ENCODE measurements at places on chromosomes 3 and 15.
A peak's percentile ranks its signal among the peaks of the same experiment; 100 is the strongest.

GRCh38 chr3:188124184-188124583 is 29.8 kb upstream of the LPP start:
- DNase-seq: no peak

DNA sequence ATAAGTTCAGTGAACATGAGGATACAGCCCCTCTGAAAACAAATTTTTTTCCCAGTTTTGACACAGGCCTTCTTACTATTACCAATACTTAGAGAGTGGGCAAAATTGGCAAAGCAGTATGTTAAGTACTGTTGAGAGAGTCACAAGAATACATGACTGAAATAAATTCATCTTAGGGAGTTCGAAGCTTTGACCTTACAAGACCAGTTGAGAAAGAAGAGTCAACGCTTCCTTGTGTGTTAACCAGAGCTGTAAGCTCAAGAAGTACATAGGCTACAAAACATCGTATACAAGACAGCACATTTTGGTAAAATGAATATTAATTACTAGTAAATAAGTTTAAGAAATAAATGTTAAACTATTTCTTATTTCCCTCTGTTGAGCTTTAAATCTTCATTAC is 164.4 kb upstream of the RORA start:
- DNase-seq: no peak

GRCh38 chr15:59290295-59291212 is 82.1 kb downstream of the MYO1E start:
- DNase-seq: no peak

DNA sequence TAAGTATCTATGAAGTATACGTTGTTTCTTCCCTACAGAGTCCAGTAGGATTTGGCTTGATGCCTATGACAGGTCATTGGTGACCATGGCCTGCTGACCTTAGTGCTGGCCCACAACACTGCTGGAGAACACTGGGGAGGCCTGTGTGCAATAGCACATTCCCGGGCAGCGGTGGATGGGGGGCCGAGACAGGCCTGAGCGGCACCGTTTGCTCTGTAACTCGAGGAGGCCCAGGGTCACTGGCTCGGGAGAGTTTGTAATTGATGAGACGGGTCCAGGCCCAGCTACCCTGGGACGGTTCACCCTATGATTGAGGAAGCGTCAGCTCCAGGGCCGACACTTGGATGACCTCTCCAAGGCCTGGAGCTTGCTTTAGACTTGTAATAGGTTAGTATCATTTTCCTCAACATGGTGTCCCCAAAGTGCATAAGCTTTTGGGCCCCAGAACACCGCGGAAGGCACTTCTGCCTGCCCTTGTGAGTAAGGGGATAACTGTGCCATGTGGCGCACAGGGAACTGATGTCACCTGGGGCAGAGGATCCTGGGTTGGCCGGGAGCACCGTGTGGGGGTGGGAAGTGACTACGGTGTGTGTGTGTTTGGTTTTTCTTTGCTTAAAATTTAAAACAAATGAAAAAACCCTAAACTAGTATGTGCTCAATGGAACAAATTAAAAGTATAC is 12.0 kb downstream of the TRPM1 start:
- no peak for DNase-seq

- DNase-seq: no peak
Observed at GRCh38 chr3:21390856-21391255, 360.2 kb downstream of the ZNF385D start.

GRCh38 chr3:135199137-135199536 is 404.1 kb downstream of the EPHB1 start:
- DNase-seq: no peak

GRCh38 chr3:119225121-119225520 is 15.6 kb downstream of the B4GALT4 start:
- no peak for DNase-seq

GRCh38 chr3:42537350-42537749 is 34.9 kb downstream of the VIPR1 start:
- no peak for DNase-seq

DNA sequence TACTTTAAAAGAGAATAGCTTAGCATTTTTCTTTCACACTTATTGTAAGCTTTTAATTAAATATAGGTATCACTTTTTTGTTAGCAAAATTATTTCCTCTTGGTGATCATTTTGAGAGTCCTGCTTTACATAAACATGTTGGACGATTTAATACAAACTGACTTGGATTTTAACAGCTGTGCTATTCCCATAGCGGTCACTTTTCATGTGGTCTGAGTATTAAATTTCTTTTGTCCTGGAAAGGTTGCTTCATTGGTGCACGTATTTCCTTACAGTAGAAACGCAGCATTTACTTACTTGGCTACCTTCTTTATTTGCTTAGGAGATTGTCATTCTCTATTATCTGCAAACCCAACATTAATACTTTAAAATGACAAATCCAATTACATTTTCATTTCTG is 109.4 kb downstream of the ATG7 start:
- no peak for DNase-seq

- DNase-seq: no peak
Observed at GRCh38 chr3:59481776-59482400, 432.1 kb upstream of the CFAP20DC start.

- no peak for DNase-seq
Observed at GRCh38 chr15:36802861-36803531, 223.6 kb downstream of the CDIN1 start.

GRCh38 chr3:6518709-6519345 is 342.1 kb upstream of the GRM7 start:
- DNase-seq: no peak

DNA sequence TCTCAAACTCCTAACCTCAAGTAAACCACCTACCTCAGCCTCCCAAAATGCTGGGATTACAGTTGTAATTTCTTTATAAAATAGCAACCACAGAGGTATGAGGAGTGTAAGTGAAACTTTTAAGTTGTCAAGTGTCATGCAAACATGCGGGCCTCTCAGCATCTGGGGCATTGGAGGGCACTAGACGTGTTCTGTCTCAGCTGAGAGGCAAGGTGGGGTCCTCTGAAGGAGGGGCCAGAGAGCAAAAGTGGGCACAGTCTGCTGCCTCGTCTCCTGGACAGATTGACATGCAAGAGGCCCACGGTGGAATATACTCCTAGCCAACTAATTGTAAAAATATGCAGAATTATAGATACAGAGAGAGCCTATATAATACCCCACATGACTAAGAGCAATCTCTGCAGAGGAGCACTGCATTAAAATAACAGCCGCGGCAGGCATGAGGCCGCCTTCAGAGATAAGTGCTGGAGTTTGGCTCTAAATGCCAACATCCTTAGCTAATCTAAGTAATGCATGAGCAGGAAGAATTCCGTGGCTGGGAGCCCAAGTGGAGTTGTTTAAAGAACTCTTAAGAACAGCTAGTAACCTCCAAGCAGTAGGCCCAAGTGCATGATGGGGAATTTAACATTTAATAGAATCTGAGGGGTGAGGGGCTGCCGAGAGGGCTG is 87.8 kb upstream of the RNU6-1 start:
- DNase-seq: no peak

GRCh38 chr15:78661001-78661400 is 20.0 kb upstream of the CHRNB4 start:
- no peak for DNase-seq

GRCh38 chr3:123129532-123129931 is 62.7 kb downstream of the PDIA5 start:
- DNase-seq: no peak

- no peak for DNase-seq
Observed at GRCh38 chr3:46881596-46882376, 4.3 kb downstream of the PTH1R start.

DNA sequence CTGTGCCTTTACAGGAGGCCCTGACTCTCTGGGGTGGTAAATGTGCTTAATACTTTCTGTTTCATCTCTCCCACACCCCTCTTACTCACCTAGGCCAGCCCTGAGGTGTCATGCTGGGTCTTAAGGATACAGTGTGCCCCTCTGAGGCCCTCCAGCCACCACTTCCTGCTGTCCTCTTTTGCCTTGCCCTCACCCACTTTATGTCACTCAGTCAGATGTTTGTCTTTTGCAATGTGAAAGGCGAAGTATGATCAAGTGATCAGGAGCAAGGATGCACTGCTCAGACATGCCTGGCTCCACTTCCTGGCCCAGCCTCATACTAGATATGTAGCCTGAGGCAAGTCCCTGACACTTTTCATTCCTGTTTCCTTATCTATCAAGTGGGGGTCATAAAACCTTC is 339.0 kb upstream of the NR2E3 start:
- no peak for DNase-seq

- no peak for DNase-seq
Observed at GRCh38 chr3:10333349-10333650, 12.4 kb upstream of the SEC13 start.

- peak; percentile 58 for DNase-seq
Observed at GRCh38 chr3:156674911-156675829, 780 bp downstream of the TIPARP start.

DNA sequence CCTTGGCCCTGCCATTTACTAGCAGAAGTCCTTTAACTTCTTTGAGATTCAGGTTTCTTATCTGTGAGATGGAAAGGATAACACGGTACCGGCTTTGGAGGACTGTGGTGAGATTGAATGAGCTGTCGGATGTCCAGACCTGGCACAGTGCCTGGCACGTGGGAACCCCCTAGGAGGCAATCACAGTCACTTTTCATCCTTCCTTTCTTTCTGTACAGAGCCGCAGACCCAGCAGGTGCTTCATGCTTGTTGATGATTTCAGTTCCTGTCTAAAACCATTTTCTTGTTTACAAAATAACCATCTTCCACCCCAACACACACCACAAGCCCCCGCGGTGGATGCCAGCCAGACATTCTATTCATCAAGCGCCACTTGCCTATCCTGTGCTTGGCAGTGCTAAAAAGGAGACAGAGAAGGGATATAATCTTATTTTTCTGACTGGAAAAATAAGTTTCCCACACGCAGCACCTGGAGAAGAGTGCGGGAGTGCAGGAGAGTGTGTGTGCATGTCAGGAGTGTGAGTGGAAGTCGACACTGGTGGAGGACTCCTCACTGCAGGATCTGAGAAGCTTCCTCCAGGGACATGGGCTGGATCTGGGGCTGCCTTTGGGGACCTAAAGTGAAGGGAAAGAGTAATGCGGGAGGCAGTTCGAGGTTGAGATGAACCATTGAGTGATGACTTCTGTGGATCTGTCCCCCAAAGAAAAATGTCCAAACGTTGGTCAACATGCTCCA is 85.7 kb downstream of the ST6GAL1 start:
- DNase-seq: no peak

GRCh38 chr3:49098429-49098828 is 4.6 kb upstream of the QRICH1 start:
- DNase-seq: no peak

GRCh38 chr3:170258105-170258487 is 35.9 kb downstream of the PRKCI start:
- no peak for DNase-seq

GRCh38 chr3:74590620-74591262 is 23.7 kb downstream of the CNTN3 start:
- DNase-seq: no peak

DNA sequence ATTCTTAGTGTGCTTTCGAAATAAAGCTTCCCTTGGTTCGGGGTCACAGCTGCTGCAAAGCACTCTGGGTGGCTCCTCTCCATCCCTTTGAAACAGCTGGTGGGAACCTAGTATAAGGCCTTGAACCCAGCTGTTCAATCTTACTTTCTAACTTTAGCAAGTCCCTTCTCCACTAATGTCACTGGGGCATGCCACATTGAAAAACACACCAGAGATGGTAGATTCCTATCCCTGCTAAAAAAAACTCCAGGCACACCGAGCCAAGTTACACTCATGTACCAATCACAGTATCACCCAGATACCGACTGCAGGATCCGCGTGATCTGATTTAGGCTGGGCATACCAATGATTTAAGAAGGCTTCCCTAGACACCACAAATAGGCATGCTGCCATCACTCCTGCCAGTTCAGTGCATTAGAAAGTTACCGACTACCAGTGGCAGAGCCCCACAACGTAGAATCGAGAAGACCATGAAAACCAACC is 65.0 kb downstream of the WWTR1 start:
- DNase-seq: no peak

DNA sequence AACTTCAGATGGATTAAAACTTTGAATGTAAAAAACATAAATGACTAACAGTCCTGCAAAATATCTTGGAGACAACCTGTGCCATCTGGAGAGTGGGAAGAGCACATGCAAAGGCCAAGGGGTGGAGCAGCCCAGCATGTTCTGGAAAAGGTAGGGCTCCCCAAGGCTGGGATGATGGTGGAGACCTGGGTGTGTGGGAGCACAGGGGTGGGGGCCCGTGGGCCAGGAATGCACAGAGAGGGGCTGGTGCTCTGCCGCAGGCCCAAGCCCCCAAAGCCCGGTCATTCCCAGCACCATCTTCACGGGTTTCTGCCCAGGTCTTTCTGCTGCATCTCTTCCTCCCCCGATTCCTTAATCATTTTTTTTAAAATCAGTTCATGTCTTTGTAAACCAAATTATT is 9.7 kb upstream of the GATA2 start:
- no peak for DNase-seq

GRCh38 chr3:36210840-36211651 is 169.3 kb upstream of the STAC start:
- DNase-seq: no peak

- DNase-seq: no peak
Observed at GRCh38 chr3:30221619-30222018, 384.8 kb upstream of the TGFBR2 start.

DNA sequence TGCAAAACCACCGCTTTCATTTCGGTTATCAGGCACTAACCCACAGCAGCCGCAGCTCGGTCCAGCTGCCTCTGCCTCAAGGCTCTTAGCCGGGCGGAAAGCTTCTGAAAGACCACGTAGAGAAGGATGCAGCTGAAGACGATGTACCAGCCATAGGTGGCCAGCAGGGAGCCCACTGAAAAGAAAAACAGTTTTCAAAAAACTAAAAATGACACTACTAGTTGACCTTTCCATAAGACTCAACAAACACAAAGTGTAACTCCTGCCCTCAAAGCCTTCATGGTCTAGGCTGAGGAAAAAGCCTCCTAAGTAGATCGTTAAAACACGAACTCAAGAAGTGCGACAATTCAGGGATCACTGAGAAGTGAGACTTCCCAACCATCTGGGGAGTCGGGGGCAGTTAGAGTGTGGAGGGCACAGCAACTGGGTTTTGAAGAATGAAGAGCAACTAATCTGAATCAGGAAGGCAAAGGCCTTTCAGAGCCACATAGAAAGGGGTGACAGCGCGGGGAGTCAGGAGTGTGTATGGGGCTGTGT is 716 bp downstream of the SELENOS start:
- no peak for DNase-seq

DNA sequence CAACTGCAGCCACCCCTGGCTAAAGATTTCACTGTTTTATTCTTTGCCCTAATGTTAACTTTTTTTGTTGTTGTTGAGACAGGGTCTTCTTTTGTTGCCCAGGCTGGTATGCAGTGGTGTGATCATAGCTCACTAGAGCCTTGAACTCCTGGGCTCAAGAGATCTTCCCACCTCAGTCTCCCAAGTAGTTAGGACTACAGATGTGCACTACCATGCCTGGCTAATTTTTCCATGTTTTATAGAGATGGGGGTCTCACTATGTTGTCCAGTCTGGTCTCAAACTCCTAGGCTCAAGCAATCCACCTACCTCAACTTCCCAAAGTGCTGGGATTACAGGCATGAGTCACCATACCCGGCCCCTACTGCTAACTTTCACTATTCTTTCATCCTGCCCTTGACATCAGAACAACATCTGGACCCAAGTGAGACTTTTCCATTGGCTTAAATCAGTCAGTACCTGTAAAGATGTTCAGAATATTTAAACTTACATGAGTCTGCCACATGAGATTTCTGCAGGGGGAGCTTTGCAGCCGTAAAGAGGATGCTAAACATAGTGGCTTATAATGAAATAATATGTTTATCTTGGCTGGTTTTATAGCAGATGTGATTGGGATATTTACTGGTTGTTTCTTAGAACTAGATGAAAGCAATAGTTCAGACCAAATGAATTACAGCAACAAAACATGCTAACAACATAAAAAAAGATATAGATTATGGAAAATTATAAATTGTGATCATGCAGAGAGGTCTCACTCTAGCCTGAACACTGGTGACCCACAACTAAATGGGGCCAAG is 73.6 kb downstream of the HMG20A start:
- DNase-seq: no peak

Measured in neural crest cell (in vitro differentiated cells).